HS-5 (cell line): ENCODE measurements at places on chromosomes 4 and X.

GRCh38 chr4:78545275-78546246 is 6.0 kb upstream of the ANXA3 start:
- no peak for DNase-seq

- no peak for DNase-seq
Measured at GRCh38 chr4:78092850-78093249, 35.7 kb downstream of the FRAS1 start.

DNA sequence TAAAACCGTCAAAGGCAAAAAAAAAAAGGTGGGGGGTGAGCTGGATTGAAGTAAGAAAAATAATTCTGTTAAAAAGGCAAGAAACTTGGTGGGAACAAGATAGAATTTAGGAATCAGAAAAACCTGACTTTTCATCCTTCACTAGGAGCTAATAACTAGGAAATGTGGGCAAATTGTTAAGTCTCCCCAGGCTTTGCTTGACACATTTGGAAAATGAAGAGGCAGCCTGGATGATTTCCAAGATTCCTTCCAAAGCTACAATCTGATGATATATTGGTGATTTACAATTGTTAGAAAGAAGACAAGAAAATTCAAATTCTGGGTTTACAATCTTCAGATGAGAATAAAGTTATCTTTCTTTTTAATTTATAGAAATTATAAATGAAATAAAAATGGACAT is 1062.5 kb downstream of the ADGRL3 start:
- DNase-seq: no peak

GRCh38 chr4:113773014-113773413 is 11.5 kb upstream of the CAMK2D start:
- DNase-seq: no peak

GRCh38 chr4:139858436-139859205 is 193.0 kb downstream of the MGST2 start:
- no peak for DNase-seq

- DNase-seq: peak; percentile 73
Measured at GRCh38 chrX:73916931-73917667, 354.1 kb downstream of the CHIC1 start.
